ENCODE measurements at places on chromosomes 7 and 10. TPM values are rescaled to one million over a fixed set of nuclear protein-coding genes. Genes with fewer than 3 reads are reported as not detected.

Gene SPDYE2B
- not detected for polyA plus RNA-seq

GRCh38 chr7:85234730-85235129, 47.9 kb upstream of the SEMA3D start:
- no peak for DNase-seq

Gene PIK3CG
- 0.81 TPM for polyA plus RNA-seq

DNA sequence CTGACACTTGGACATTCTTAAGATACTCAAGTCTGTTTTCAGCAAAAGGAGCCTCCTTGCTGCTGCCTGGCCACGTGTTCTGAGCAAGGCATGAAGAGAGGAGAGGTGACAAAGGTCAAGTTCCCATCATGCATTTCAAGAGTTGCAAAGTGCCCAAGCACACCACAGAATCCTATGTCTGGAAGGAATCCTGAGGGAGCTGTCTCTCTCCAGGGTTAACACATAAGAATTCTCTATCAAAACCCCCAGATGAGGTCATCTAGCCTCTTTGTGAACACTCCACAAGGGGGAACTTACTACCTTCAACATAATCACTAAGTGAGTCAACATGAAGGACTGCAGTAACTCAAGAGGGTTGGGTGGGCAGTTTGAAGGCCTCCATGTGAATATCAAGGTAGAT, 155.5 kb downstream of the RNF216 start:
- DNase-seq, result peak; percentile 35

Gene NEUROG3
- polyA plus RNA-seq, result not detected

- DNase-seq, result peak; percentile 21
Observed at GRCh38 chr7:5077740-5078139, 32.1 kb downstream of the RBAK start.
